CD4-positive, alpha-beta memory T cell (primary cell): ENCODE measurements at places on chromosomes 11 and 22. TPM values are rescaled to one million over a fixed set of nuclear protein-coding genes. Genes with fewer than 3 reads are reported as not detected.

DNA sequence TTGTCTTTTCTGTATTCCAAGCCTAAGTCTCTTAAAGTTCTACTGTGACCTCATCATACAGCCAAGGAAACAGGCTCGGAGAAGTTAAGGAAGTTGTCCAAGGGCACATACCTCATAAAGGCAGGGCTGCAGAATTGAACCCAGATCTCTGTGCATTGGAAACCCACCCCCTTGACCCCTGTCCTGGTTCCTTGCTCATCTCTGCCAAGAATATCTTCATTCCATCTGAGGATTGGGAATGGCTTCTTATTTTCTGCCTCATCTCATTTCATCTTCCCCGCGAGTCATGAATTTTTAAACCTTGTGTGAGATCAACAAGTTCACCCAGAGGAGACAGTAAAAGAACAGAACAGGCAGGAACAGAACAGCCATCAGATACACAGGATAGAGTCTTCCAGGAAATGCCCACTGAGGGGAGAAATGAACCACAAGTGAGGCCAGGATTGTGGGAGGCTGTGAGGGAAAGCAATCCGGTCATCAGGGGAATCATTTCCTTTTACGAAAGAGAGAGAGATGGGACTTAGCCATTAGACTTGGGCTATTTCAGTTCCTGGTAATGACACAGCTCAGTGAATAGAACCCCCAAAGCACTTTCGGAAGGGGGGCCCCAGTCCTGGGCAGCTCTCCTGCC is 34.4 kb upstream of the LRRC10B start:
- H3K36me3 ChIP-seq: no peaks in the 10 kb centered on the region
- H3K4me1 ChIP-seq: peaks cover 8% of the 10 kb centered on the region
- no peak overlapping the region for H3K4me3 ChIP-seq

The IFITM10 gene
- total RNA-seq: 1.8 TPM

- no peak for DNase-seq
- no peaks in the 10 kb centered on the region for H3K4me1 ChIP-seq
- H3K27ac ChIP-seq: no peak overlapping the region
- H3K27me3 ChIP-seq: no peaks in the 10 kb centered on the region
These were observed 13.5 kb downstream of the DTX4 start for GRCh38 chr11:59185386-59185945.

DNA sequence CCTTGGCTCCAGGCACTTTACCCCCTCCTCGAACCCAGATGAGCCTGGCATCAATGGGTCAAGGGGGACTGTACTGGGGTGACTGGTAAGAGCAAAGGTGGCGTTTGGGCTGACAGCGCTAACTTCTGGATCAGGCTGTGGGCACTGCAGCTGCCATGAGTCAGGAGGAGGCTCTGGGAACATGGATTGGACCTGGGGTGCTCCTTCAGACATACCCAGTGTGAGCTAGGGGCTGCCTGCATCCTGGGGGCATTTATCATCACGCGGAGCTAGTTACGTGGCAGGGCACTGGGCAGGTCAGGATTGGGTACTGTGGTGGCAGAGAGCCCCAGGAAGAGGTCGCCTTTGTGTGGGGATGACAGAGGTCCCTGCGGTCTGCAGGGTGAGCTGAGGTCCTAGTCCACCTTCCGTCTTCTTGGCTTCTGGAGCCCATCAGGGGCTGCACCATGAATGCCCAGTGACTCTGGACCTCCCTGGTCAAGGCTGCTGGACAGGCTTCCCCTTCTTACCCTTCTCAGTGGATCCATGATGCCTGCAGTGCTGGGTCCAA is 13.1 kb downstream of the GRIK4 start:
- no peaks in the 10 kb centered on the region for H3K27me3 ChIP-seq
- no peaks in the 10 kb centered on the region for H3K4me1 ChIP-seq
- no peaks in the 10 kb centered on the region for H3K36me3 ChIP-seq
- H3K27ac ChIP-seq: no peak overlapping the region

The SERHL2 gene
- 0.81 TPM for total RNA-seq

DNA sequence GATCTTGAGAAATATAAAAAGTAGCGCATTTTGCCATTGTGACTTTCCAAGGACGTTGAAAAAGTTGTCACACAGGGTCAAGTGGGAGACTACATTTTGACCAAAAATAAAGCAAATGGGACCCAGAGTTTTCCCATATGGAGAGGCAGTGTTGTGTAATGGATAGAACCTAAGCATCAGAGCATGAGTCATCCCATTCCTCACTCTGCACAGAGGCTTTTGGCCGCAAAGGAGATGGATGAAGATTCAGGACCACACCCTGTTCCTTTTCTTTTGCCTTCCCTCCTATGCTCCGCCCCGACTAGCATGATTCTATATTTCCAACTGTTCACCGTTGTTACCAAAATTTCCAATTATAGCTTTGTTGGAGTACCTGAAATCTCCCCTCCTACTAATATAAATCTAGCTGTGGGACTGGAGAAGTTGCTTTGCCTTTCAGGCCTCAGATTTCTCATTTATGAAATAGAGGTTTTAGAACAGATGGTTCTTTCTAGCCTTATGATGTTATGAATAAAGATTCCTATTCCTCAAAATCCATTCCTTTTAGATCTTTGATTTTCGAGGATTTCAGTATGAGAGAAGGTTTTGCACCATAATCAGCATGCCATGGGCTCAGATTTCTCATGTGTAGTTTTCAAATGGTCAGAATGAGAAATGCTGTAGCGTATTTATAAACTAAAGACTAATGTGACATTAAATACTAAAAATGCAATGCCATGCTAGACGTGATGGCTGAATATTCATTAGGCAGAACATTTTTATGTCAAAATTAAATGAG is 921.9 kb upstream of the TENM4 start:
- no peaks in the 10 kb centered on the region for H3K4me1 ChIP-seq
- no peak for DNase-seq
- H3K4me3 ChIP-seq: no peak overlapping the region
- no peak overlapping the region for H3K27ac ChIP-seq

DNA sequence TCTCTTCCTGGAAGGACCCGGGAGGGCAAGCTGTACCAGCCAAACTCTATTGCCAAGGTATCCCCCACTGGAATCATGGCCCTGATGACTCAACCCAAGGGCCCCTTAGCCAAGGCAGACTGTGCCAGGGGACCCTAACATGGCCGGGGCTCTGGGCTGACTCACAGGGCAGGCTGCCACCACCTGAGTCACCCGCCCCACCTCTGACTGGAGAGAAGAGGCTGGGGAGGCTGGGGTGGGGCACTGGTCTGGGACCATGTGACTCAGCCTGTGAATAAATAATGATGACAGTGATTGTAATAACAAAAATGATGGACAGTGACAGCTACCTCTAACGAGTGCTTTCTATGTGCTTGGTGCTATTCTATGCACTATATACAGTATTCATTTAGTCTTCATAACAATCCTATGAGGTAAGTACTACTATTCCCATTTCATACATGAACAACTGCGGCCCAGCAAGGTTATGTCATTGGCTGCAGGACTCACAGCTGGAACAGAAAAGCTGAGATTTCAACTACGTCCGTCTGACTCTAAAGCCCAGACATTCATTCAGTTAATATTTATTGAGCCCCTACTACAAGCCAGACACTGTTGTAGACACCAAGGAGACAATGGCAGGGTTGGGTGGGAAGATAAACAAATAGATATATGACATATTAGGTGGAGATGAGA is 84.2 kb downstream of the FBXO7 start:
- no peaks in the 10 kb centered on the region for H3K27me3 ChIP-seq
- no peaks in the 10 kb centered on the region for H3K4me1 ChIP-seq
- no peaks in the 10 kb centered on the region for H3K36me3 ChIP-seq
- no peak overlapping the region for H3K27ac ChIP-seq
- no peak for DNase-seq

The PRR33 gene
- not detected for total RNA-seq

The SIDT2 gene
- 67.3 TPM for total RNA-seq

DNA sequence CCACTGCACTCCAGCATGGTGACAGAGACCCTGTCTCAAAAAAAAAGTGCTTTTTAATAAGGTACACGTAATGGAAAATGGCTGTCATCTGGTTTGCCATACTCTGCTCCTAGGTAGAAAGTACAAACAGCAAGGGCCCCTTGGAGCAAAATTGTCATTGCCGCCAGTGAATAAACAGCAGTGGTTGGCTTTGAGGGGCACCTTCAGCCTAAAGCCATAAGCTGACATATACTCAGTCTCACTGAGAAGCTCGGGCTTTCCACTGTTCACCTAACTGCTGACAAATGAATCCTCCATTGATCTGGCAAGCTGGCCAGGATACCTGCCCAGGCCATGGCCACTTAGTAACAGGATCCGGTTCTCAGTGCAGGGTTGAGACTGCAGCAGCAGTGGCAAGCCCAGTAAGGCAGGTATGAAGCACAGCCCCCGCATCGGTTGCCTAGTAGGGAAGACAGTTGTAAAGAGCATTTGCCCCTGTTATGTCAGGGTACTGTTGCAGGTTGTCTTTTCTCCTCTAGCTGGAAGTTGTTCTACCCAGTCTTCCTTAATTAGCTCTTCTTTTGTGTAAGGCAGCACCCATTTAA is 38.8 kb downstream of the MARK2 start:
- DNase-seq: no peak
- peaks cover 8% of the 10 kb centered on the region for H3K36me3 ChIP-seq
- no peak overlapping the region for H3K27ac ChIP-seq
- H3K4me3 ChIP-seq: no peak overlapping the region

The TCN1 gene
- total RNA-seq: 0.38 TPM

GRCh38 chr11:15710580-15711275 is 596.0 kb downstream of the INSC start:
- H3K4me3 ChIP-seq: no peak overlapping the region
- H3K36me3 ChIP-seq: no peaks in the 10 kb centered on the region
- no peaks in the 10 kb centered on the region for H3K27me3 ChIP-seq
- no peak overlapping the region for H3K27ac ChIP-seq
- H3K4me1 ChIP-seq: no peaks in the 10 kb centered on the region
- DNase-seq: no peak

The SESN3 gene
- total RNA-seq: 211 TPM

DNA sequence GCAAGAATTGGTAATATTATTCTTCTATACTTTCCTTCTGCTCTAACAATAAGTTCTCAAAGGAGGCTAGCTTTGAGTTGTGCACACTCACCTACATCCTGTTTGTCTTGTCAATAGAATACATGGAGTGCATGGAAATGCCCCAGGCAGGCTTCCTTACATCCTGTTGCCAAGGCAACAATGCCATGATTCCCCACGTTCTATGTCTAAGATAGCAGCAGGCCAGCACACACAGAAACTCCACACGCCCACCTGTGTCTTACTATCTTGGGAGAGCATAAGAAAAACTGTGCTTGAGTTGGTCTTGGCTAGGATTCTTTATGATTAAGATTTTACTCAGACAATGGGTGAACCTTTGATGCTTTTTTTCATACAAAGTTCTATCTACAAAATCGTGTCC is 379.2 kb downstream of the AASDHPPT start:
- no peak overlapping the region for H3K4me3 ChIP-seq
- no peaks in the 10 kb centered on the region for H3K27me3 ChIP-seq
- H3K27ac ChIP-seq: no peak overlapping the region

DNA sequence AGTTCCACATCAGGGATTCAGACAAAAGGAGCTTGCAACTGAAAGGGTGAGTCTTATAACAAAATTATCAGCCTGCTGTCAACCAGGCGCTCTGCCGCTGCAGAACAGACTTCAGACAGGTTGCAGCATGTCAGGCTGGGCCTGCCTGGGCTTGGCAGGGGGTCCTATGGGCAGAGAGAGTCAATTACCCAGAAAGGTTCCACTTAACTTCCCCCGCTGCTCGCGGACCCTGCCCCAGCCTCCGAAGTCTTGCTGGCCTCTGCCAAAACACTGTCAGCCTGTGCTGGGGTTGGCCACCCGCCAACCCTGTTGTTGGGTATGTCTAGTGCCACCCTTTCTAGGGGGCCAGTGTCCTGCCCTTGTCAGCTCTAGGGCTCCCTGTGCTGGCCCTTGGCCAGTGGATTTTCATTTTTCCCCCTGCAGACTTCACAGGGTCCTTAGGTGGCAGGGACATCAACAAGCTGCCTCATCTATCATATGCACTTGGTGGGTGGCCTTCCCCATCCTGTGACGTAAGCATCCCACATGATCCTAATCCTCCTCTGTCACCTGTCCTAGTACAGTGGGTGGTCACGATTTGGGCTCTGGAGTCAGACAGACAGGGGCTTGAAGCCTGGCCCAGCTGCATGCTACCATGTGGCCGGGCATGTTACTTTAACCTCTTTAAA is 166.5 kb upstream of the CADM1 start:
- no peak overlapping the region for H3K4me3 ChIP-seq
- no peak for DNase-seq
- H3K27me3 ChIP-seq: no peaks in the 10 kb centered on the region
- no peaks in the 10 kb centered on the region for H3K36me3 ChIP-seq
- no peaks in the 10 kb centered on the region for H3K4me1 ChIP-seq

DNA sequence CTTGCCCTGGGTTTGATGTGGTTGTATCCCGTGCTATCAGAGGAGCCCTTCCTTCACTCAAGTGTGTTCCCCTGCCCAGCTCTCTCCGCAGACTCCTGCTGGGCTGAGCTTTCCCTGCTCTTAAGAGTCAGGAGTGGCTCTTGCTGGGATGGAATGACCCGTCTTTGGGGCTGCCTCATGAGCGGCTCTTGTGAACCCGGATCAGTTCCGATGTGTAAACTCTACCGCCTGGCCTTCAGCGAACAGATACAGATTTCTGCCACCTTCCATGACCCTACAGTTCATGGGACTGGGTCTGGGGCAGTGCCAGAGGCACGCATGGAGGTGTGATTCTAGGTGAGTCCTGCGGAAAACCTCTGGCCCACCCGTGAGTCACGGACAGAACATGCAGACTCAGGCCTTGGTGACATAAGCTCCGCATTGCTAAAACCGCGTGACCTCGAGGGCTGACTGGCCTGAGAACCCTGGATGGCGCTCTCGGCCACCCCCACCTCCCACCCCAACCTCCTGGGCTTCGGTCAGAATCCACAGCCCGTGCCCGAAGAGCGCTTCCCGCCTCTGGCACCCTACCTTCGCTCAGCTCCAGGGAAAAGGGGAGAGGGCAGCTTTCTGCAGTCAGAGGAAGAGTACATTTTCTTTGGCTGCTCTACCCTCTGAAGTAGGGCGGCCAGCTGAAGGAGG is 1.3 kb upstream of the ZBTB16 start:
- DNase-seq: no peak
- no peak overlapping the region for H3K27ac ChIP-seq
- H3K27me3 ChIP-seq: peaks cover 16% of the 10 kb centered on the region
- H3K4me1 ChIP-seq: peaks cover 17% of the 10 kb centered on the region
- H3K4me3 ChIP-seq: no peak overlapping the region

- H3K27ac ChIP-seq: no peak overlapping the region
- H3K4me3 ChIP-seq: no peak overlapping the region
- H3K4me1 ChIP-seq: no peaks in the 10 kb centered on the region
- peaks cover 34% of the 10 kb centered on the region for H3K36me3 ChIP-seq
These were observed 24.6 kb upstream of the C11orf96 start for GRCh38 chr11:43917851-43918250.

The RTN4RL2 gene
- not detected for total RNA-seq

The NOX4 gene
- total RNA-seq: not detected

The TPBGL gene
- 0.15 TPM for total RNA-seq
